Stimulated activated CD4-positive, alpha-beta T cell treated with anti-CD3 and anti-CD28 coated beads, Interleukin-1b, Interleukin-23, amount 100 ng/mL, for 24 hours (primary cell): ENCODE measurements at places on chromosomes 6 and 20.

- DNase-seq, result no peak
Observed at GRCh38 chr6:570825-571224, 86.1 kb downstream of the HUS1B start.

DNA sequence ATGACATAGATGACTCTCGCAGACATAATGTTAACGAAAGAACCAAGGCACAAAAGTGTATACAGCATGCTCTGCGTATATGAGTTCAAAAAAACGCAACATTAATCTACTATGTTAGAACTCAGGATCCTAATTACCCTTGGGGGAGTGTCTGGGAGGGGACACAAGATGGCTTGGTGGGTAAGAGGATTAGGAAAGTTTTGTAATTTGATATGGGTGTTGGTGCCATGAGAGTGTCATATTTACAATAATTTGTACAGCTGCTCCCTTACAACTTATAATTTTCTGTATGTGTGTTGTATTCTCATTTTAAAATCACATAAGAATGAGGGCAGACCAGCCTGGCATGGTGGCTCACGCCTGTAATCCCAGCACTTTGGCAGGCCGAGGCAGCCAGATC lies 38.6 kb downstream of the TFEB start:
- no peak for DNase-seq

DNA sequence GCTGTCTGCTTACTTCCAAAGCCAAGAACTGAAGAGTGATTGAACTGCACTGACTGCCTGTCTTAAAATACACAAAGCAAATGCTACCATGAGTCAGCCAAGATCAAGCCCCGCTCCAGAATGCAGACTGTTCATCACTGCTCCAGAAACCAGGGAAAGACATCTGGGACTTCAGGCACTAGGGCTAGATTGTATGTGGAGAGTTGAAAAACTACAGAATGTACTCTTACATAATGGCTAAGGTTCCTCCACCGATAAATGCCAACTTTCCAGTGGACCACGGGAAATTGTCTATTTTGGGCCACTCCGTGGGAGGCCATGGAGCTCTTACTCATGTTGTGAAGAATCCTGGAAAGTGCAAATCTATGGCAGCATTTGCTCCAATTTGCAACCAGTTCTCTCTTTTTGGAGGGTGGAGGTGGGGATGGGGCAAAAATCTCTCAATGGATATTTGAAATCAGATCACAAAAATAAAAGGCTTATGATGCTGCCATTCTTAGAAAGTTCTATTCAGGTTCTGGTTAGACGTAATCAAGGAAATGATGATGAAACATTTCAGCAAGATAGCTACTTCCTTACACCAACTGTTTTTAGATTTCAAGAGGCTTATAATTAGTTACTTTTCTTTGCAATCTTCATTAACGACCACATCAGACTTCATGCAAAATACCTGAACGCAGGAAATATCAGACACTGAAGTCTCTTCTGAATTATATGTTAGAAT lies 11.8 kb upstream of the CAP2 start:
- DNase-seq, result no peak

DNA sequence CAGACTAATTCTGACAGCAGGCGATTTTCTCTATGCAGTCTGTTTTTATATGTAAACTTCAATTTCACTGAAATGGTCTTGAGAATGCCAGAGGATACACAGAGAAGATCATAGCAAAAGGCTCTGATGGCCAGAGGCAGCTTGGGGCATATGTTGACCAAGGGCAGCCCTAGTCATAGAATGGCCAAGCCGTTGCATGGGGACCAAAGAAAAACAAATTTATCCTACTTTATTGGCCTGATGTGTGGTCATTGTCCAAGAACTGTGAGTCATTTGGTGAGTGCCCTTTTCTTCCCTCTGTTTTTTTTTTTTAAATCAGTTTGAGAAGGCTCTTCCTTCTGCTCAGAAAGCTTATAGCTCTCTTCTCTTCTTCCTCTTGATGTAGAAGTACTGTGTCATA lies 5.8 kb downstream of the HDGFL1 start:
- DNase-seq, result no peak

GRCh38 chr6:44451803-44452695 lies 64.5 kb downstream of the CDC5L start:
- DNase-seq, result no peak

DNA sequence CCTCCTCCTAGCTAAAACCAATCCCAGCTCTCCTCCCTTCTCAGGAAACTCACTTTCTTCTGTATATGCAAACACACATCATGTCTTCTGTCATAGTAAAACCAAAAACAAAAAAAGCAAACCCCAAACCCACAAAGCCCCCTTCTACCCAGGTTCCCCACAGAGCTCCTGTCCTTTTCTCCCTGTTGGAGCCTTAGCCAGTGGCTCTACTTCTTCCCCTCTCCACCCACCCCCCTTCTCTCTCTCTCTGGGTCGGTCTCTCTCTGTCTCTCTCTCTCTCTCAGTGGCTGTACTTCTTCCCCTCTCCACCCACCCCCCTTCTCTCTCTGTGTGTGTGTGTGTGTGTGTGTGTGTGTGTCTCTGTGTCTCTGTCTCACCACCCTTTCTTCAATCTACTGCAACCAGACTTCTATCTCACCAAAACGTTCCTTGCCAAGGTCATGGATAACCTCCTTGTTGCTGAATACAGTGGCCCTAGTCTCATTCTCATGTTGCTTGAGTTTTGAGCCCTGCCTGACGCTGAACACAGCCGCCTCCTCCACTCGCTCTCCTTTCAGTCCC lies 8.7 kb upstream of the OSER1 start:
- DNase-seq, result no peak

DNA sequence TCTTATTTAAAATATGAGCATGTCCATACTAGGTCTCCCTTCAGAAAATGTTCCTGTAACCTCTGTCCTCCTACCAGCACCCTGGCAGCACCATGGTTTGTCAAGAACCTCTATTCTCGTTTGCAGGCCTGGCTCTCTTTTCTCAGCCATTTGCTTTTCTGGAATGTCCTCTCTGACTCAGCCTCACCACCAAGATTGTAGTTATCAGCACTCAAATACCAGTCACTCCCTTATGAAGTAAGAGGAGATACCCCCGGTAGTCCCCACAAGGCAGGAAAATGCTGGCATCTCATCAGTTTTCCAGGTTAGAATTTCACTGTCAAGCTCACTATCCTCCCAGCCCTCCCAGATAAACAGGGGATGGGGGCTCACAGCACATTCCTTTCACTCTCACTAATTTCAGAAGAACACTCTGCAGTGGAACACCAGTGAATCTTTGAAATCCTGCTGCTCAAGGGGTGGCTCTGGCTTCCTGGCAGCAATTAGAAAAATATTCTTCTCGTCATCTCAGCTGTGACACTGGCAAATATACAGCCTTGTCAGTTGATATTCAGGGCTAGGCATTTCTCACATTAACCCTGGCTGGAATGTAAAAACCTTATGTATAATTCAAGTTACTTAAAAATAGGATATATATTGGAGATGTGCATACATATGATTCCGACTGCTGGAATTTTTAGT lies 129.2 kb downstream of the TBX18 start:
- DNase-seq, result no peak

- no peak for DNase-seq
Observed at GRCh38 chr20:3603108-3603507, 60.1 kb downstream of the GFRA4 start.

- no peak for DNase-seq
Observed at GRCh38 chr6:147166360-147166944, 37.8 kb upstream of the STXBP5 start.

DNA sequence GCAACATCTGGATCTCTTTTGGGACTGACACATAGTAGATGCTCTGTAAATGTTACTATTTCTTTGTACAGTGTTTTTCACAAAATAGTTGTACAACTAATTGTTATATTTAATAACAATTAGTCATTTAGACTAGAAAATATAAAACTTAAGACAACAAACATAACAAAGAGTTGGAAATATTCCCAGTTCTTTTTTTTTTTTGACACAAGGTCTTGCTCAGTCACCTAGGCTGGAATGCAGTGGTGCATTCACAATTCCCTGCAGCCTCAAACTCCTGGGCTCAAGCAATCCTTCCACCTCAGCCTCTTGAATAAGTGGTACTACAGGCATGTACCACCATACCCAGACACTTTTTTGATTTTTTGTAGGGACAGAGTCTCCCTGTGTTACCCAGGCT lies 105.8 kb downstream of the UTRN start:
- no peak for DNase-seq

DNA sequence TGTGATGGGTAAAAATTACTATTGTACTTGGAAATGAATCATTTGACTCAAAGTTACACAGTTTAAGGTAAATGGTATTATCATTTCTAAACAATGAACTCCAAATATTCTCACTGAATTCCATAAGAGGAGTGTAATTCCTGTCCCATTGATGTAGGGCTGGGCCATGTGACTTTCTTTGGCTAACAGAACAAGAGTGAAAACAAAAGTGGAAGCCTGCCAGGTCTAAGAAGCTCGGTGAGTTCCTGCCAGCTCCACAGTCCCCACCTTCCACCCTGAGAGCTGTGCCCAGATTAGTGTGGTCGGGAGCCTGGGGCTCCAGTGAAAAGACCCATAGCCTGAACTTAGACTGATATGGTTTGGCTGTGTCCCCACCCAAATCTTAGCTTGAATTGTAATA lies 24.6 kb downstream of the TBXT start:
- no peak for DNase-seq

DNA sequence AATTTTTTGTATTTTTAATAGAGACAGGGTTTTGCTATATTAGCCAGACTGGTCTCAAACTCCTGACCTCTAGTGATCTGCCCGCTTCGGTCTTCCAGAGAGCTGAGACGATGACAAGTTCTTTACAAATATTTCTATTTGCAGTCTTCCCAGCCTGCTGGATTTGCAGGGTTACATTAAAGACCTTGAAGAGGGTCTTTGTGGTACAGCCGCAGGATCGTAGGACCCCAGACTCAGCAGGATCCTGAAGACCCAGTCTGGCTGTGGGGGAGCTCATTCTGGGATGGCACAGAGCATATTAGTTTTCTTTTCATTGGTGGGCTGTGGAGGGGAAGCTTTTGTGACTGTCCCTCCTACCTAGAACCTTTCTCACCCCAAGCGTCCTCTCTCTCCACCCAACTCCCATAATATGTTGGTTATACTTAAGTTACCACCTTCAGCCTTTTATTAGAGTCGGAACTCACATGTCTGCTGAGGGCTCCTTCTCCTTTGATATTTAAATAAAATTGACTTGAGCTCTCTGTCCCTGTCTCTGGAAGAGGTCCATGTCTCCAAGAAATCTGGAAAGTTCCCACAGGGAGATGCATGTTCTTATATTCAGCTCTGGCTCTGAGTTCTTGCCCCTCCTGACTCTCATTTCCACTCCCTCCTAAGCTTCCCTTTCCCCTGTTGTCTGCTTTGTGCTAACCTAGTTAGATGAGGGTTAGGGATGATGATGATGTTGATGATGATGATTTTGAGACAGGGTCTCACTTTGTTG lies 72.0 kb downstream of the TIAM2 start:
- DNase-seq, result no peak

- DNase-seq, result no peak
Observed at GRCh38 chr6:145924600-145924999, 39.6 kb downstream of the SHPRH start.

GRCh38 chr6:158002951-158003853 lies 21.5 kb downstream of the SYNJ2 start:
- DNase-seq, result no peak

GRCh38 chr6:167469101-167469500 lies 144.2 kb downstream of the TTLL2 start:
- no peak for DNase-seq

DNA sequence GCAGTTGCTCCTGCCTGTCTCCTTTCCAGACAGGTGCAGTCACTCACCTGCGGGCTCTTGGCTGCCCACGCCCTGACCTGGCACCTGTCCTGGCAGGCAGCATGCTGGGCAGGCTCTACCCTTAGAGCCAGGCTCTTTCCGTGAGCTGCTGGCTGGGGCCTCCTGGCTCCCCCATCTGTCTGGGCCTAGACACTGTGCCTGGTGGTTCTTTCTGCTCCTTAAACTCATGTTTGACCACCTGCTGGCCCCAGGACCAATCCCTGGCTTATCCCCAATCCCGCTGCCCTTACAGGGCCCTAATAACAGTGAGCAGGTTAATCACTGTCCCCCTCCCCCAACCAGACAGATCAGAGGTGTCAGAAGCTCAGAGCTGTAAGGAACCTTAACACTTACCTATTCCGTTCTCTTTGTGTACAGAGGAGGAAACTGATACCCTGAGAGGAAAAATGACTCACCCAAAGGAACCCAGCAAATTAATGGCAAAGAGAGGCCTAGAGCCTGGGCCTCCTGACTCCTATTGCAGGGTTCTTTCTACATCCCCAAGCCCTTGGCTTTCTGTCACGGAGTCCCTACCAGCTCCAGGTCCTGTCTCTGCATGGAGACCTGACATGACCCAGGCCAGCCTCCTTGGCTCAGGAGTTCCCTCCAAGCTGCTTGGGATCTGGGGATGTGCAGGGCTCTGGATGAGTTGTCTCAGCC lies 54.7 kb downstream of the RAB44 start:
- no peak for DNase-seq

DNA sequence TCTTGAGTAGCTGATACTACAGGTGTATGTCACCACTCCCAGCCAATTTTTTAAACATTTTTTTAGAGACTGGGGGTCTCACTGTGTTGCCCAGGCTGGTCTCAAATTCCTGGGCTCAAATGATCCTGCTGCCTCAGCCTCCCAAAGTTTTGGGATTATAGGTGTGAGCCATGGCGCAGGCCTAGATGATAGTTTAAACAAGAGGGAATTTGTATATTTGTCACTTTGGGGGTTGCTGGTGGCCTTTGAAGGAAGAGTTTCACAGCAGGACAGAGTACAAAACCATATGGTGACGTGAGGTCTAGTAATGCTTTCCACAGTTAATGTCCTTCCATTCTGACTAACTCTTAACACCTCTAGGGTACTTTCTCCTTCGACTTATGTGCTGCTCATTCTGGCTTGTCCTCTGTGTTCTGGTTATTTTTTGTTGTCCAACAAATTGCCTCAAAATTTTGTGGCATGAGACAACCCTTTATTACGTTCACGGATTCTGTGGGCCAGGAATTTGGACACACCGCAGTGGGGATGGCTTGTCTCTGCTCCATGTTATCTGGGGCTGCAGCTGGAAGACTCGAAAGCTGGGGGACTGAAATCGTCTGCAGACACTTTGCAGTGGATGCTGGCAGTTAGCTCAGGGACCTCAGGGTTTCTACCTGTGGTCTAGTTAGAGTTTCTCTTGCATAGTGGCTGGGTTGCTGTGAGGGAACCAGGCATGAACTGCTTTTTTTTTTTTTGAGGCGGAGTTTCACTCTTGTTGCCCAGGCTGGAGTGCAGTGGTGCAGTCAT lies 23.0 kb upstream of the IER3 start:
- no peak for DNase-seq
